ENCODE measurements at places on chromosomes 2 and 18.

GRCh38 chr18:27787547-27787946 lies 389.4 kb downstream of the CDH2 start:
- no peak for DNase-seq

GRCh38 chr18:61719671-61720070 lies 173.1 kb downstream of the RNF152 start:
- DNase-seq = no peak

DNA sequence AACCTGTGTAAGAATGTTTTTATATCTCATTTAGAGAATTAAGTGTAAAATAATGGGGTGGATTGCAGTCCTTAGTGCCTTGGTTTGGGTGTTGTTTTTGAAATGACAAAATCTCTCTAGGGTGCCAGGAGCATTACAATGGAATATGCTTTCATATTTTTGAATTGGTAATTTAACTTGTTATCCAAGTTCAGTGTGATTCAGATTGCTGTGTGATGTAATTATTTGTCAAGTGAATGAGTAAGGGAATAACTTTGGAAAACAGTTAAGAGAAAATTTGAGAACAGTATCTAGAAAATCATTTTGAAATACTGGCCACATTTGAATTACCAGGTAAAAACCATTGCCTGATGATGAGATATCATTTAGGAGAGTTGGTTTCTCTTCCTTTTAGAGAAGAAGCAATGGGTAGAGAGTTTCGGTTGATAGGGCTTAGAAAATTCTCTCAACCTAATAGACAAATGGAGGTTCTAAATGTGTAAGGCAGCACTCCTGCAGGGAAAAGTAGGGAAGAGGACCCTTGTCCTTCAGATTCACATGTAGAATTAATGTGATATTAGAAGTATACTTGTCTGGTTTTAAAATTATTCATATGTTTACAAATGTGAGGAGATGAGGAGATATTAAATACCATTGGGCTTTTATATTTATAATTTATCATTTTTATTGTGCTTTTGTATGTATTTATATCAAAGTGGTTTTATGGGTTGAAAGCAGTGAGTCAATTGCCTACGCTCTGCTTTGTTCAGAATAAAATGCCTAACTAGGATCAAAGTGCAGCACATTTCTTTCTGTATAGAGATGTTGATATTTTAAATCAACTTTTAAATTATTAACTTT lies 124.8 kb downstream of the PHLPP1 start:
- no peak for DNase-seq

DNA sequence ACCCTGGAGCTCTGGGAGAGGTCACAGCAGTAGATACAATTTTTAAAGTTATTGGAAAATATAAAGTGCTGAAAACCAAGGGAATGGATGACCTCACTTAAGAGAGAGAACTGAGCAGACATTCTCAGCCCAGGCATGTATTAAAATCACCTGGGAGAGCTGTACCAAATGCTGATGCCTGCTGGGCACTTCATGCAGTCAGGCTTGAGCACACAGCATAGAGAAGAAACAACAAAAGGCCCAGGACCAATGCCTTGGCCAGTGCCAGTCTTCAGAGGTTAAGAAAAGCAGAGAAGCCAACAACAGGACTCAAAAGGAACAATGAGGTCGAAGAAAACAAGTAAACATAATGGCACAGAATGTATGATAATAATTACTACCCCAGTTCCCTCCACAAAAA lies 211.8 kb downstream of the L3MBTL4 start:
- DNase-seq = no peak

GRCh38 chr18:31744321-31745067 lies 16.2 kb downstream of the SLC25A52 start:
- DNase-seq = no peak

Data from left renal pelvis (tissue), 4 donors.